ENCODE measurements at places on chromosomes 2 and 18. TPM values are rescaled to one million over a fixed set of nuclear protein-coding genes. Genes with fewer than 3 reads are reported as not detected.
A peak's percentile ranks its signal among the peaks of the same experiment; 100 is the strongest.

The TMEM178A gene
- 0.36 TPM for total RNA-seq

The SLC5A7 gene
- not detected for total RNA-seq

DNA sequence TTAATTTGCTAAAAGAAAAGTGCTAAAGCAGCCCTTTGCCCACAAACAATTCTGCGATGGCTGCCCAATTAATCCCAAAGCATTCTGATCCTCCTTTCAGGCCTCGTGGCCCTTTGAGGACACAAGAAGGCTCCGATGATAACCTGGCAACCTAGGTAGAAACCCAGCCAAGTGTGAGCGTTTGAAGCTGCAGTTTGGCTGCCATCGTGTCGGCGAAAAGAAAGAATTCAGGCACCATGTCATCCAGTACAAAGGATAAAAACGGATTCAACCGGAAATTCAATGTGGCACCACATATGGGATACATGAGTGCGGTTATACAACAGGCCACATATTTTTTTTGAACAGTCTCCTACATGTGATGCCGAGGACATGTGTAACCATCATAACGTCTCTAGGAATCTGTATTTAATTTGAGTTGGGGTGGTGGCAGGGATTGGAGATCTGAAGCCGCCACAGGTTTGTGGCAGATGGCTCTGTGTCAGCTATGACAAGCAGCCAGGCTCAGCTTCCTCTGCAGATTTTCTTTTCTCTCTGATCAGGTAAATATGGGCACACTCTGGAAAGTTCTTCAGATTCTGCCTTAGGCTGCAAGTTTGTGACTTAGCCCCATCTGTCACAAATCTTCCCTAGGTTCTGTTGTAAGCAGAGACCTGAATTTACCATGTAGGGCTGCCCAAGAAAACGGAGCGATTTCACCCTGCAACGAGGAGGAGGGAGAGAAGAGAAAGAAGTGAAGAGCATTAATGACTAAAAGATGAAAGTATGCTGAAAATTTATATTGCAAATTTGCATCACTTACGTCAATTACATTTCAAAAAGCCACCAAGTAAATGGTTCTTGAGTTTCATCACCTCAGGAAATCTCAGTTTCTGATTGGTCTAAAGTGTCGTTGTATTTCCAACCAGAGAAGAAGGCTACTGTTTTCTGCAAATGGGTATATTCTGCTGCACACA is 573.2 kb downstream of the ZEB2 start:
- no peak for DNase-seq

DNA sequence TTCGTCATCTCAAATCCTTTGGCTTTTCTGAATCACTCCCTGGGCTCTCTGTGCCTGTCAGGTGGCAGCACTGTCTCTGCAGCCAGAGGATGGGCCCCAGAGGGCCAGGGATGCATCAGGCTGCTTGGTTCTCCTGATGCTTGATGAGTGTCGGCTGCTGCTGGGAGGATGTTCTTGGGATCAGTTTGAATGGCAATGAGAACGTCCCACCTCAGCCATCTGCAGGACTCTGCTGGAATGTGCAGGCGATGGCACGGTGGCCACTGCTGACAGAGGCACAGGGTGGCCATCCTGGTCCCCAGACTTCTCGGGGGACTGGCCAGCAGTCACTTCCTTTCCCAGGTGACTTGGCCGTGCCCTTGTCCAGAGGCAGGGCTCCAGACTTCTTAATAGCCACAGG is 146.0 kb downstream of the FAM210A start:
- no peak for DNase-seq

The VWC2L gene
- total RNA-seq = not detected

DNA sequence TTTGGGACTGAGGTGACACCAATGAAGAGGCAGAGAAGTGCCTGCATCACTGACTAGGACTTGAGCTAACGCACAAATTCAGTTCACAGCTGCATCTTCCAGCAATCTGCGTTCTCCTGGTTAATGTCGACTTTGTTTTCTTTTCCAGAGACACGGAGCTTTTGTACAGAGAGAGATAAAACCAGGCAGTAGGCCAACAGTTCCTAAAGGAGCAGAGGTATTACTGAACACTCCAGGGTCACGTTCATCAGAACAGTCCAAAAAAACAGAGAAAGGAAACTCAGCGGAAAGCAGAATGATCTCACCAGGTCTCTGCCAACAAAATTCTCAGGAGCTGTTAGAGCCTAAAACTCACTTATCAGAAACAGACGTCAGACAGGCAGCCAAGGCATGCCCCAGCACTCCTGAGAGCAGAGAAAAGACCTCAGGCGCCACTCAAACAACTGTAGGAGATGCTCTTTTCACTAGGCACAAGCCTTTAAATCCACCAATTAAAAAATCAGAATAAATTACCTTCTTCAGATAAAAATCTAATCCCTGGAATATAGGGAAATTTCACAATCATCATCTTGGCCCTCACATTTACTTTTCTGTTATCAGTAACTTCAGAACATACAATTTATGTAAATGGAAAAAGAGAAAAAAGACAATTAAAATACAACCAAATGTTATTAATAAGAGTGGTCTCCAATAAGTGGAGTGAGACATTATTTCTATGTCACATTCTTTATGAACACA is 95.9 kb upstream of the SPTBN1 start:
- peak; percentile 99 for DNase-seq

- DNase-seq = no peak
Measured at GRCh38 chr2:239359196-239359912, 41.5 kb downstream of the HDAC4 start.

The BOLL gene
- total RNA-seq = not detected

GRCh38 chr2:62313449-62314227 is 117.7 kb downstream of the B3GNT2 start:
- DNase-seq = no peak

DNA sequence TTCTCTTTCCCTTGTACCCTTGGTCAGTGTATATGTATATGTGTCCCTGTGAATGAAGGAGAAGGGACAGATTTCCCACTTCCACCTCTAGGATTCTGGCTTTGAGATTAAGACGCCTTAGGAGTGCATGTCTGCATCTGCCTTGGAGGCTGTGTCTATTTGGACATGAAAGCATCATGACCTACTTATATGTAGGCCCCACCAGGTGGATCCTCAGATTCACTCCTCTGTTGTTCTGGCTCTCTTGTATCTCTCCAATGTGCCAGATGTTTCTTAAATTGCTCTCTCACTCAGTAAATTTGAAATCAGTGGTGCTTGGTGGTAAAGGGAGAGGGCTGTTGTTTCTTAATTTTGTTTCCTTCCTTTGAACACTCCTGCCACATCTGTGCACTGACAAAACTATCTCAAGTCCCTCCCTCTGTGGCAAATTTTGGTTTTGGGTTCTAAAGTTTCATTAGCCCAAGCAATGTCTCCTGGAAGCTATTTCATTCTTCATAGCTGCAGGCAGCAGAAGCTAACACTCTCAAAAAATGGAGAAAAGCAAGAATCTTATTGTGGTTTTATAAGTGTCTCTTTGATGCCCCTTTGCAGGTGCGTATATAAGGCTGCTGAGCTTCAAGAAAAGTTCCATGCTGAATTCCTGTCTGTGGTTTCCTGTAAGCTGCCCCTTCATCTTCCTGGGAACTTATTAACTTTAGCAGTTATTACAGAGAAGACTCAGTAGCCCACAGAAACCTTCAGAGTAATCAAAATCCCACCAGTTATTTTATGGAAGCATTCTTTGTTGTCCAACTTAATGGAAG is 179.7 kb upstream of the SETBP1 start:
- no peak for DNase-seq

GRCh38 chr18:64119916-64120315 is 29.0 kb downstream of the LINC00305 start:
- no peak for DNase-seq

DNA sequence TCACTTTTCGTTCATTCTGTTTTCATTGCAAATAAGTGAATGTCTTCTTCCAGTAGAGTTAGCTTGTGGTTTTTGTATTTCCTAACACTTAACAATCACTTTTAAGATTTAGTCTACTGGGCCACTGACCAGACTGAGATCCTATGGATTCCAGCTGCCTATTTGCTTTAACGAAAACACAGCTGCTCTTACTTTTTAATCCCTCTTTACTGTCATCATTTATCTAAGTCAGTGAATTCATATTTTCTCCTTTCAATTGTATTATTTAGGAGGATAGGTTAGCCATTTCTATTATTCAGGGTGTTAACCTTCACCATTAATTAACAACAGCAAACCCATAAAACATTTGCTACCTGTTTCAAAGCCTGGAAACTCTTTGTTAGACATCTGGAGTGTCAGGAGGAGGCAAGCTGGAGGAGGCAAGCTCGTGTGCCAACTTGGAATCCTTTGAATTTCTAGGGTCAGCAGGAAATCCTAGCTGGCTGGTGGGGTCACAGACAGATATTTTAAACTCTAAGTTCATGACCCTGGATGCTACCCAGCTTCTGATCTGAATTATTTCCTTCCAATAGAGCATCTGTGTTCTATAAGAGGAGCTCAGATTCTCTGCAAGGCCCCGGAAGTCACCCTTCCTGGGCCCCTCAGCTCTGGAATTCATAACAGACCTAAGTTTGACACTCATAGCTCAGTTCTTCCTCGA is 385.3 kb downstream of the RBM43 start:
- no peak for DNase-seq

The HEATR5B gene
- 20.6 TPM for total RNA-seq

DNA sequence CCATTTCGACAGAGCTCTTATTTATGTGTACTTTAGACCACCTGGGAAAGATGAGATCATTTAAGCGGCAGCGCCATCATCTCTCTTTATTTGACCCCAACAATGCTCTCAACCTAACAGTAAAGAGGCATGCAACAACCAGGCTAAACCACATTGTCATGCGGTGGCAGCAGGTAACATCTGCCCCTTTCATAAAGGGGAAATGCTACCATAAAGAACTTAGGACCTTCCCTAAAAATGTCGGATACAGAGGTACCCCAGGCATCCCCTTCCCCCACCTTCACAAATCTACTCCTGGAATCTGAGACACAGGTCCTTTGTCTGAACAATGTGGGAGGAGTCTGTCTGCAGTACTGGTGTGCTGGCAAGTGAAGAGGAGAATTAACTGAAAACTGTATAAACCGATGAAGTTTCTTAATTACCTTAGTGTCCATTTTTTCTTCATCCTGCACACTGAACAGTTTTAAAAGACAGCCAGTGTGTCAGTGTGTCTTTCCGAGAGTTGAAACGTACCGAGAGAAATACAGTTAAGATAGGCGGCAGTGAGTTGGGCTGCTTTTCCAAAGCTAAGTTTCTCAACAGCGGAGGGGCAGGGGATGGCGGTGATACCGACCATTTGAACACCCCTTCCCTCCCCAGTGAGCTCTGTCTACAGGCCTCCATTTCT is 1.9 kb downstream of the MEX3C start:
- peak; percentile 38 for DNase-seq

- peak; percentile 92 for DNase-seq
Measured at GRCh38 chr2:201116959-201117734, 1.2 kb downstream of the CFLAR start.

DNA sequence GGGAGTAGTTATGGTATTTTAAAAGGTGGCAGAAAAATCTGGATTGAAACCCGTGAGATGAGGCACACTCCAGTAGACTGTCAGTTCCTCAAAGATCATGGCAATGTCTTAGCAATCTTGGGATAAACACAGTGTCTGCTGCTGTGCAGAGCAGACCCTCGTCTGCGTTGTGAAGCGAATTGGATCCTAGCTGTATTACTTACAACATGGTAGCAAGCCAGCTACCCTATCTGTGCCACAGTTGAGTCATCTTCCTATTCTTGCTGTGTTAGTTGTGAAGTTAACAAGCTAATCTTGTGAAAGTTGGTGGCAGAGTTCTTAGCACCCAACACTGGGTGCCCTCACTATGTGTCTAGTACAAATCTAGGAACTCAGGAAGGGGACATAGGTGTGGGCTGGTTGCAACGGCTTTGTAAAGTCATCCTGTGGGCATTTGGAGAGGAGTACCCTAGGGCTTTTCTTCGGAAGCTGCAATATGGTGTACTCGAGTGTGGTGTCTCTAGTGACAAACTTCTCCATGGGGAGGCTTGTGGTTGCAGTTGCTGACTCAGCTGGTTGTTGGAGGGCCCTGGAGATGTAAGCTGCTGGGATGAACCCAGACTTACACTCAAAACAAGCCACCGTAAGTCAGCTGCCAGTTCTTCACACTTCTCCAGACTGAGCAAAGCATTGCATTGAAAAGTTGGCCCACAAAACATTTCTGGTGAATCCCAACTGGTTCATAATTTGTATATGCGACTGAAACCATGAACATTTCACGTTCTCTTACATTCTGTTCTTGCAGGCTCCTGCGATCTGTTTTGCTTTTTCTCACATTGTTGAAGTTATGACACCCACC is 61.5 kb downstream of the ADCYAP1 start:
- no peak for DNase-seq

The POTEJ gene
- total RNA-seq = not detected

- no peak for DNase-seq
Measured at GRCh38 chr18:49011291-49011746, 60.6 kb upstream of the SMAD7 start.

The SLC19A3 gene
- total RNA-seq = 1.6 TPM

GRCh38 chr2:27025861-27026851 is 6.6 kb upstream of the TMEM214 start:
- no peak for DNase-seq

- DNase-seq = no peak
Measured at GRCh38 chr2:221961561-221961960, 337.2 kb downstream of the PAX3 start.

The ANKRD62 gene
- total RNA-seq = not detected

DNA sequence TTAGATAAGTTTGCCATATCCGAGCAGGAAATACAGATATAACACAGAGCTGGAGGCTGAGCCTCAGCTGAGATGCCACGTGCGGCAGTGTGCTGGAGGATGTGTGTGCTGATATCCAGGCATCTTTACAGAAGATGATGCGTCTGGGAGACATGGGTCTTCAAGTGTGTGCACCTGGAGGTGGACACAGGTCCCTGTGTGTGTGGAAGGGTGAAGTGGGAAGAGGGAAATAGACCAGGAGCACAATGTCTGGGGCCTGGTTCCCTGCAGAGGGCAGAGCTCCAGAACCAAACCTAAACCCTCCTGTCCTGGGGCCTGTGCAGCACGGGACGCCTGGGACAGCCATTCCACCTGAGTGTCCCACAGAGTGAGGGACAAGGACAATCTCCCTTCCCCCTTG is 180.3 kb upstream of the RAB12 start:
- no peak for DNase-seq

The RIT2 gene
- not detected for total RNA-seq

DNA sequence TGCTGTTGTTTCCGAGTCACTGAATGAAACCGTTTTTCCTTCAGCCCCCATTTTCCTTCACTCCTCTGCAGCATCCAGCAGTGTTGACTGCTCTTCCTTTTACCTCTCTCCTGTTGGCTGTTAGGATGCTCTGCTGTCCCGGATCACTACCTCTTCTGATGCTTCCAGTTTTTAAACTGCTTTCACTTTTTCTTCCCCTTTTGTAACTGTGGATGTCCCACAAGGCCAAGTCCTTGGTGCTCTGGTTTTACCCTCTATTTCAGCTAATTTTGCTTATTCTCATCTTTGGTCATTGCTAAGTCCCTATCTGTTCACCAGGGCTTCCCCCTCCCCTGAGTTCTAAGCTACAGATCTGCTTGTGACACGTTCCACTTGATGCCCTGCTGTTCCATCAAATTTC is 39.4 kb upstream of the MAP4K3 start:
- DNase-seq = no peak

- DNase-seq = peak; percentile 76
Measured at GRCh38 chr2:234146087-234146826, 95.8 kb downstream of the SPP2 start.

The NGEF gene
- total RNA-seq = 1.1 TPM
